ENCODE measurements at places on chromosomes 3 and 15. TPM values are rescaled to one million over a fixed set of nuclear protein-coding genes. Genes with fewer than 3 reads are reported as not detected.

The SNTN gene
- total RNA-seq, result not detected

- no peak for DNase-seq
Measured at GRCh38 chr15:87227846-87228245, 1028.7 kb downstream of the NTRK3 start.

- DNase-seq, result no peak
Measured at GRCh38 chr3:172643506-172644179, 67.2 kb downstream of the NCEH1 start.

DNA sequence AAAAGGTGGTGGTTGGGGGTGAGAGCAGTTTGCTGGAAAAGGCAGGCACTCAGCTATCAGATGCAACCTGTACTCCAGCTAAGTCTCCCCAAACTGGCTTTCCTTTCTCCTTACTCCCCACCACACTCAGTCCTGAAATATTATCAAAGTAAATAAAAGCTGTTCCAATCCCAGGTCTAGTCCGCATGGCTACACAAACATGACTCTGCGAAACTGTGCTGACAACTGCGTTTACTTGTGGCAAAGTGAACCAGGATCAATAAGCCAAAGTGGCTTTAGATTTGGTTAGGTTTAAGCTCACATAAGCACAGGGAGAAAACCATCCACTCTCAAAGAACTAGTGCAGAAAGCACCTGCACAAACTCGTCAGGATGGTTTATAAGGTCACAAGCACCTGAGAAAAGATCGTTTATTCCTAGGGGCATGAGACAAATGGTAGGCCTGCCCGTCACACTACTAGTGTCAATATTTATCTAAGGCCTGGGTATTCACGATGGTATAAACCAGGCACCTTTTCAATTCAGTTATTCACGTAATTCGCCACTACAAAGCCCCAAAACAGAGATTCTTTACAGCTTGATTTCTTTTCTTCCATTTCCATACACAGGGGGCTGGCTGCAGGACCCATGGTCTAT, 25.3 kb downstream of the LRIG1 start:
- no peak for DNase-seq

The SORD gene
- 58.4 TPM for total RNA-seq

DNA sequence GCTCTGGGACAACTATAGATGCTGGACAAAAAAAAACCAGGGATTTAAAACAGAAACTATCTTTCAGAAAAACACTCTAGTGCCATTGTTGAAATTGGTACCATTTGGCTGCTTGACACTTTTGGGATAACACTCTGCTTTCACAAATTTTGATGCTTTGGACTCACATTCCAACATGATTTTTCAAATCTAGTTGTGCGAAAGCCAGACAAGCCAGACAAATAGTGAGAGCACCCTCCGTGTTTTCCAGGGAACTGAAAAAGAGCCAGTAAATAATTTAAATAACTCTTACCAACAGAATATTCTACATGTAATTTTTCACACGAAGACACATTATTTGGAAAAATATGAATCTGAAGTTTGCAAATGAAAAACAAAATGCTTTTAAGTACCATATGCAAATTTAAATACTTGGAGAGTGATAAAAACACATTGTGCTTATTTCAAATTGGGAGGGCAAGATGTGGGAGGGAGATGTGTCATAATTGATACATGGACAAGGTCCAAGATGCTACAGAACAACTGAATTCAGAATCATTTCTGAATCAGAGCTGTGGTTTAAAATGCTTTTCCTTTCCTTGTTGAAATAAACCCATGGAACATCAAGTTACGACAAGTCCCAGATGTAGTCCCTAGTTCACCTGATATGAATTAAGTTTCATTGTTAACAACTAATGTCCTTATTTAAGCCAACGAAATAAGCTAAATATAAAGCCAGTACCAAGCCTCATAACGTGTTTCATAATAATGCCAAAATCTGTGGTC, 144.2 kb upstream of the SOX2 start:
- no peak for DNase-seq

DNA sequence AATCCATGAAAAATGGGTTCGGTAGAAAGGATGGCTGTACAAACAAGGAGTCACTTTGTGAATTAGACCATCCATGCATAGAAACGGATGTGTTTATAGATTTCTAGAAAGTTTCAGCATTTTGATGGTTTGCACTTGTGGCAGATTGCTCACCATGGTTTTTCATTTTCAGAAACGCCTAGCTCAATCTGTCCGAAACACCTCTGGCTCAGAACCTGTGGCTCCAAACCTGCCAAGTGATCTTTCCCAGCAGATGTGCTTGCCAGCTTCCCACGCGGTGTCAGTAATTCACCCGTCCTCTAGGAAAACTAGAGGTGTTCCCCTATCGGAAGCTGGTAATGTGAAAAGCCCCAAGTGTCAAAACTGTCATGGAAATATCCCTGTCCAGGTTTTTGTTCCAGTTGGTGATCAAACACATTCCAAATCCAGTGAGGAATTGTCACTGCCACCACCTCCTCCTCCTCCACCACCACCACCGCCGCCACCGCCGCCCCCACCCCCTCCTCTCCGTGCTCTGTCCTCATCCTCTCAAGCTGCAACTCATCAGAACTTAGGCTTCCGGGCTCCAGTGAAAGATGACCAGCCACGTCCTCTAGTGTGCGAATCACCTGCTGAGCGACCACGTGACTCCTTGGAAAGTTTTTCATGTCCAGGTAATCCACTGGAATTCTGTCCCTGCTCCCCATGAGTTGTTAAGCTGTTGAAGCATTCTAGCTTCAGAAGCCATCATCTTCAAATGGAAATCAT, 21.2 kb downstream of the WHAMM start:
- peak; percentile 21 for DNase-seq

The RETNLB gene
- not detected for total RNA-seq

GRCh38 chr15:35713733-35714132, 167.8 kb upstream of the DPH6 start:
- no peak for DNase-seq

The NRROS gene
- 5.3 TPM for total RNA-seq

The BTLA gene
- not detected for total RNA-seq

GRCh38 chr3:191350396-191351090, 20.2 kb upstream of the UTS2B start:
- no peak for DNase-seq

DNA sequence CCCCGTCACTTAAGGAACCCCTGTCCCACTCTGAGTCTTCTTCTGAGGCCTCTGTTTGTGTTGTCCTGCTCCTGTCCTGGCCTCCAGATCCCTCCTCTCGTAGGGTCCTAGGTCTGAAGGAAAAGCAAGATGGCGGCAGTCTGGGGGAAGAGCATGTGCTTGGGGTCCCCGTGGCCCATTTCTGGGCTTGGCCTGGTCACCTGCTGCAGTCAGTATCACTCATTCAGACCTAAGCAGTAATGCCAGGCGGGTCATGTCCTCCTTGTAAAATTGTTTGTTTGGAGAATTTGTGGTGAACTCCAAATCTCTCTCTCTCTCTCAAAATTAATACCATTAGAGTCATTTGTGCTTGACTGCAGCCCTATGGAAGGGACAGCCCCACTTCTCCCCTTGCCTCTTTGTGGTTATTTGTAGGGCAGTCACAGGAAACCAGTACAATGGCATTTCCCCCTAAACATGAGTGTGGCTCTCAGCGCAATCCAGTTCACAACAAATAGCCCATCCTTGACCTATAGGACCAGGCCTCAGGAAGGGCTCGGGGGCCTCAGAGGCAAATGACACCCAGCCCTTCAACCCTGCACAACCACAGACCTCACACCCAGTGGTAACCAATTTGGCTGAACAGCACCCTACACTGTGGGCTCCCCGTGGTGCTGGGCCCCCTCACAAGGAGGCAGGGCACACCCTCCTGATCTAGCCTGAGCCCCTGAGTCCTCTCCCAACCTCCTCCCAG, 173.5 kb downstream of the OR4M2 start:
- DNase-seq, result no peak

The CCDC80 gene
- total RNA-seq, result 17.2 TPM

GRCh38 chr3:21158861-21159542, 592.0 kb downstream of the ZNF385D start:
- DNase-seq, result no peak

- DNase-seq, result no peak
Measured at GRCh38 chr3:129271674-129272073, 7.0 kb upstream of the HMCES start.

DNA sequence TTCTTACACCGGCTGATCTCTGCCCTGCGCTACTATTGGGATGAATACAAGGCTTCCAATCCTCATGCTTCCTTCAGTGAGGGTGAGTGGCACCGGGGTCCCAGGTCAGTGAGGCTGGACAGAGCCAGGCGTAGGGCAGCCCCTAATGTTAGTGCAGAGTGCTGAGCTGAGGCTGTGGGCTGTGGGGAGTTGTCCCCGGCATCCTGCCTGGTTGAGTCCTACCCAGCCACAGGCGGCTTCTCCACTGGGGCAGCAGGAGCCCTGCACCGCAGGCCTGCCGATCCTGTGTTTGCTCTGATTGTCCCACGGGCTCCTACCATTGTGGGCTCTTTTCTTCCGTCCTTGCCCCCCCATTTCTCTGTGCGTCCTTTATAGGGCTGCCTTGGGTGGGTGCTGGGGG, 13.3 kb downstream of the RNF123 start:
- no peak for DNase-seq

The MGLL gene
- 0.07 TPM for total RNA-seq

DNA sequence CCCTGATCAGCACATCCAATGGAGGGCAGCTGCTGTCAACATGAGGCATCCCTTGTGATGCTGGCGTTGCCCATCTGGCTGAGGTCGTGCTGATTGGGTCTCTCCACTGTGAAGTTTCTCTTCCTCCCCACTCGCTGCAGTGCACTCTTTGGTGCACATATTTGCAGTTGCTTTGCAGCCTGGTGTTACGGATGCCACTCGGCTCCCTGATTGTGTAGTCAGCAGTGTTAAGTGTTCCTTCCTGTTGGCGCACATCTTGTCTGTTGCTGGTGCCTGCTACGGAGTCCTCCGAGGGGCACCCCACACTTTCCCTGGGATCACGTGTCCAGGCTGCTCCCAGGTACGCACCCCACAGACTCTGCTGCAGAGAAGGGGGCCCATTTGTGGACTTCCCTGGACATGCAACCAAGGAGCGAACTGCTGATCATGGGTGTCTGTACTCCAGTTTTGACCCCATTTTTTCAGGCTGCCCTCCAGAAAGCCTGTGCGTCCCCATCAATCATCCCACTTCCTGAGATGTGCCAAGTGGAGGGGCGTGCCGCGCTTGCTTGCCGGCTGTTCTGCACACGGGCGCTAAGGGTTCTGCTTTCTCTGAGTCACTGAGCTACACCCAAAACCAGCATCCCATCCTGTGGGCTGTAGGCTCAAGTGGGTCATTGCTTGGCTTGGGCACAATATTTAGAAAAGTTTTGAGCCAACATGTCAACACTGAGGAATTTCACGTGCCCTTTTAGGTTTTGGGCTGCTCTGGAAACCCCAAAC, 98.6 kb downstream of the FBLN2 start:
- DNase-seq, result no peak

The SPESP1 gene
- 0.48 TPM for total RNA-seq

The SHF gene
- 40.0 TPM for total RNA-seq

GRCh38 chr3:152061296-152061695, 187.9 kb downstream of the SUCNR1 start:
- DNase-seq, result no peak

DNA sequence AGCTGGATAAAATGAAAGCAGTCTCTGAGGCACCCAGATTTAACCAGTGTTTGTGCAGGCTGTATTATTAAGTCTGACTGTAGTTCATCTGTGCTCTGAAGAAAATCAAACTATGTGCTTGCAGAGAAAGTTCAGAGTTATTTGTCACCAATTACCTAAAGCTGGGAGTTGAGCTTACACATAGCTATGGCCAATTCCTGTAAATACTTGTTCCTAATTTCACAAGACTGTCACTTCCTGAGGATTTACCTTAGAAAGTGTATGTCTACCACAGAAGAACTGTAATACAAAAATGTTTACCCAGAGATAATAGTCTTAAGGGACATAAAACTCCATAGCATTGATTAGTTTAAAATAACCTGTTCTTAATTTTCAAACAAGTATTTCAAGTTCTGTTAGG, 628.4 kb upstream of the TGFBR2 start:
- no peak for DNase-seq

- DNase-seq, result no peak
Measured at GRCh38 chr3:74469713-74470112, 144.7 kb downstream of the CNTN3 start.

GRCh38 chr15:40279437-40280141, 3.3 kb downstream of the ANKRD63 start:
- peak; percentile 96 for DNase-seq

DNA sequence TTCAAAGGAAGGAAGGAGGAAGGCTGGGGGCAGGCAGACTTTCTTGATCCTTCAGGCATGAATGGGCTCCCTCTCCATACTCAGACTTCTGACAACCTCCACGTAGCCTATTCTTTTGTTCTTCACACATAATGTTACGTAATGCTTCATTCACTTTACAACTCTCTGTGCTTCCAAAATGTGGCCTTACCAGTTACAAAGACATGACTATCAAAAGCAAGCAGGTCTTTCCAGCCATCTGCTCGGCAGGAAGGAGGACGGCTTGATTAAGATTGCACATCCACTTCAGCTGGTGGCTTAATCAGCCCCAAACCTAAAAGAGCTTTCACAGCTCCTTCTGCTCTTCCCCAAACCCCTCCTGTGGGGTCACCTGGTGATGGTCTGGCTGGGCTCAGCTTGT, 263.2 kb downstream of the XXYLT1 start:
- DNase-seq, result no peak

The GXYLT2 gene
- total RNA-seq, result 6.1 TPM

GRCh38 chr15:64464276-64465005, 4.1 kb downstream of the ZNF609 start:
- no peak for DNase-seq

The HRG gene
- total RNA-seq, result 0.14 TPM

DNA sequence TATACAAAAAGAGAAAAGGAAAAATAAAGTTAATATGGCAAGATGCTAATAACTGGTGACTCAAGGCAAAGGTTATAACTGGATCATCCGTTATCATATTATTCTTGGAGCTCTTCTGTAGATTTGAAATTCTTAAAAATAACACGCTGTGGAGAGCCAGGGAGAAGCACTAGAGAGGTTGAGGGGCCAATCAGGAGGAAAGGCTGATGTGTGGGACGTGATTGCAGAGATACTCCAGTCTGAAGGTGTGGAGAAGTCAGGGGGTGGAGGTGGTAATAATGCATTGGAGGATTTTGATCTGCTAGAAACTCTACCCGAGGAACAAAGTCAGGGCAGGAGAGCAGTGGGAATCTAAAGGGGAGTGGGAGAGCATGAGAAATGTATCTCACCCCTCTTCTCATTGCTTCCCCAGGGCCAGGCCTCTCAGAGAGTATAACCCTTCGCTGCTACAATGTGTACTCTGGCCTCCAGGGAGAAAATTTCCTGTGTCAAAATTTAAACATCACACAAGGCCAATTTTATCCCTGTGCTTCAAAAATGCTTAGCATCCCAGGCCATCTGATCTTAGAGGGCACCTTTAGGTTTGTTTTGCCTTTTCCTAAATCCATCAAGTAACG, 211.5 kb upstream of the SEMA6D start:
- no peak for DNase-seq

The ACAN gene
- total RNA-seq, result 0.33 TPM

DNA sequence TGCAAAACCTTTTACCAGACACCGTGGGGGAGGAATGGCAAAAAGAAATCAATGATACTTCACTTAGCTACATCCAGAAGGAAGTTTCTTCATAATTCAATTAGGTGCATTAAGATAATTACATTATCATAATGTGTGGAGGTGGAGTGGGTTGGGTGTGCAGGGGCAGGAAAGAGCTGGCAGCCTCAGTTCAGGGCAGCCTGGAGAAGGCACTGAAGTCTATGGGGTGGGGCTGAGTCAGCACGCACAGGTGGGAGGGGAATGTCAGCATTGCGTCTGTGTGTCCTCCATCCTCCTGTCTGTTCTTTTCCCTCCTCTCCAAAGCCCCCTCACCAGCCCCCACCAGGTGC, 278.8 kb downstream of the GABRG3 start:
- no peak for DNase-seq

The ZPLD1 gene
- total RNA-seq, result not detected

The HCLS1 gene
- 0.48 TPM for total RNA-seq

GRCh38 chr3:9503283-9503682, 50.3 kb downstream of the LHFPL4 start:
- peak; percentile 90 for DNase-seq

Data from H7 (cell line).